ENCODE measurements at places on chromosomes 1 and 21.

GRCh38 chr1:109304226-109304920, 2.4 kb downstream of the MYBPHL start:
- no peak for DNase-seq

GRCh38 chr1:223708001-223708359, 4.4 kb upstream of the CAPN2 start:
- DNase-seq, result no peak

GRCh38 chr21:10641107-10641506, 119.7 kb downstream of the TPTE start:
- no peak for DNase-seq

DNA sequence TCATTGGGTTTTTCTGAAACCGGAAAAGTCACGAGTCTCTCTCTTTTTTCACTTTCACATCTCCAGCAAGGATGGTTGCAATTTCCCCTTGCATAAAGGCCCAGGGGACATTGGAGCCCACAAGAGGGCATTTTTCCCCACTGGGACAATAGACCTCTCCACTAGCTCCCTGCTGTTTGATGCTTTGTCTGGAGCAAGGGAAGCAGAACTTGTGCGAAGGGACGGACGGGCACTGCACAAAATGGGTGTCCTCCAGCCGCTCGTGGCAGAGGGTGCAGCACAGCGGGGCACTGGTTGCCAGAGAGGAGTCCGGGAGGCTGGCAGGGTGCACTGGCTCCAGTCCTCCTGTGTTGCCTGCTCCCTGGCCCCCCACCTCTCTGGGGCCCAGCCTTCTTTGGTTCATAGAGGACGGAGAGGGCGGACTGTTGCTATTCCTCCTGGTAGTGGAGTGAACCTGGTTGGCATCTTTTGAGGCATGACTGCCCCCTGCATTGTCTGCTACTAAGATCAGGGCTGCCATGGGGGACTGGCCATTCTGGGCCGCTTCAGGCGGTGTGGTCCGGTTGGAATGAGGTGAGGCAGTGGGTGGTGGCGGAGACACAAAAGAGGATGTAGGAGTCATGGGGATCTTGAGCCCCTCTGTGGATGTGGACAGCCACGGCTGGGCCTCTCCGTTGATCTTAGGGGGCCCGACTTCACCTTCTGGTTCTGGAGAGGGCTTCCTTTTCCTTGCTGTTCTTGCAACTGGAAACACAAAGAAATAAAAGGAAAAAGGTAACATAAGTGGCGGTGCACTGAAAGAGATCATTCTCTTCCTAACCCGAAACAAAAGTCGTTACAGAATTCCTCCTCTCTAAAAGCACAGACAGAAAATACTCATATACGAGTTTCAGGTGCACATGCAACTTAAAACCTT, 2.6 kb downstream of the IRF2BP2 start:
- peak; percentile 83 for DNase-seq

DNA sequence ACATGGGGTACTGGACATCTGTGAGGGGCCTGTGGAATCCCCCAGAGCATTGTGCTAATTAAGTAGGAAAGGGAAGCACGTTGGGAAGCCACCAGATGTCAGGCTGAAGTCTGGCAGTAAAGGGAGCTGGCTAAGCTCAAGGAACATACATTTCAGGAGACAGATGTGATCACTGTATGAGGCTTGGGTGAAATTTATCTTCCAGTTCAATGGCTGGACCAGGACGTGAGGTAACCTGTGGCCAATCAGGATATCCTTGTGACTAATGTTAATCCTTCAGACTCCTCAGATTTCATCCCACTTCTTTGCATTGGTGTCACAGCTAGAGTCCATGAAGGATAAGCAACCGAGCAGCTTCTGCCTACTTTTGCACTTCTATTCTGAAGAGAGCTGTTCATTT, 110.2 kb upstream of the APP start:
- no peak for DNase-seq

- no peak for DNase-seq
These were observed 1.6 kb upstream of the SRSF4 start for GRCh38 chr1:29183287-29183686.

GRCh38 chr1:243247901-243248300, 7.2 kb downstream of the CEP170 start:
- no peak for DNase-seq

DNA sequence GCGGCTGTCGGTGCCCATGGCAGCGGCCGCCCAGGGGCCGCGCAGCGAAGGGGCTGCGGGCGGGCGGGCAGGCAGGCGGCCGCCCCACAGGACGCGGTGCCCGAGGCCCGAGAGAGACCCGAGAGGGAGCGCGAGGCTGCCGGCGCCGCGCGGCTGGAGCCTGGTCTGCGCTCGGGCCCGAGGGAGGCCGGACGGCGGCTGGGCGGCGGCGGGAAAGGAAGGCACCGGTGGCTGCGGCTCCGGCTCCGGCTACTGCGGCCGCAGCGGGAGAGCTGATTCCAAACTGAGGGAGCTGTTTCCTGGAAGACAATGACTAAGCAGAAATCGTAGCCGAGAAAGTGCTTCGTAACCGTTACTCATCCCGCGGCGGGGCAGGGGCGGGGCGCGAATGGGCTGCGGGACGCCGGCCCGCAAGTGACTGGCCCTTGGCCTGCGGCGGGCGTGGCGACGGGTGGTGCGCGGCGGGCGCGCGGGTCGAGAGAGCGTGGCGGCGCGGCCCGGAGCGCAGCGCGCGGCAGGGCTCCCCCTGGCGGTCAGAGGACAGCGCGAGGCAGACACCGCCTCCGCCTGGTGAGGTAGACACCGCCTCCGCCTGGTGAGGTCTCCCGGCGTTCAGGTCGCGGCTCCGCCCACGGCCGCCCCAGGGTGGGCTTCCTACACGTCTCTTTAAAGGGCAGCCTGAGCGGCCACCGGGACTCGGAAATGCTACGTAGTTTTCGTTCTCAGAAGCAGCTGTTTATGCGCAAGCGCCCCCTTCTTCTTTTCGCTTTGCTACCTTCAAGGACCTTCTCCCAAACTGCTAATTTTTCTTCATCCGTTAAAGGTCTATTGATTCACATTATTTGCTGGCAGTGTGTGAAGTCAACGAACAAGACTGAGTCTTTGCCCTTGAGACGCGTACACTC, at the start of gene GCLM:
GCLM (minus strand) TSS at position 285 of the 905 bp plus-strand sequence; CDS start at position 18, 267 bp downstream.
- peak; percentile 74 for DNase-seq

GRCh38 chr1:204149635-204150565, 1.9 kb downstream of the ETNK2 start:
- no peak for DNase-seq

DNA sequence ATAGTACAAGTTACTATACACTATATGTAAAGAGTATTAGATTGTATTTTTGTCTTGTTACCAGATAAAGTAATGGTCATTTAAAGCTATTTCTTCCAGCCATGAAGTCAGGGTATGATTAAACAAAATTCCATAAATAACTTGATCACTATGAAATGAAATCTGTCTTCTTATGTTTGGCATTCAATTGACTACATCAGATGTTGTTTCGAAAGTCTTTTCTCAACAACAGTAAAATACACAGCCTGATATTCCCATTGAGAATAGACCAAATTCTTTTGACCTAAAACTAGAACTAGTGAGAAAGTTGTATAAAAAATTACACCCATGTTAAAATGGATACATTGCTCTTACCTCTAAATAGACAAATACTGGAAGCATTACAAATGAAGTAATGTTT, 134.6 kb upstream of the ADAMTS5 start:
- no peak for DNase-seq

DNA sequence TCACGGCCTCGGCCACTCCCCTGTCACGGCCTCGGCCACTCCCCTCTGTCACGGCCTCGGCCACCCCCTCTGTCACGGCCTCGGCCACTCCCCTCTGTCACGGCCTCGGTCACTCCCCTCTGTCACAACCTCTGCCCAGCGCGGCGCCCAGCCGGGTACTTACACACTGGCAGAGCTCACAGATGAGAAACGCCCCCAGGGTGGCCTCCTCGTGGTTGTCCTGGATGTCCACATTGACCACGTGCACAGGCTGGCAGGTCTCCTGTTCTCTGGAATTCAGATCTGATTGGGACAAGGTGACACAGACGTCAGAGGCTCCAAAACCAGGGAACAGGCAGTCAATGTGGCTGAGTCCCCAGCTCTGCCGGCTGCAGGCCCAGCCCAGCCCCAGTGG, 3.3 kb upstream of the TMEM240 start:
- no peak for DNase-seq
